ENCODE measurements at places on chromosomes 11 and 22.

- DNase-seq: no peak
These were observed 382.5 kb upstream of the KIRREL3 start for GRCh38 chr11:127383026-127383425.

GRCh38 chr11:23856654-23857053 is 640.2 kb upstream of the LUZP2 start:
- DNase-seq: no peak

DNA sequence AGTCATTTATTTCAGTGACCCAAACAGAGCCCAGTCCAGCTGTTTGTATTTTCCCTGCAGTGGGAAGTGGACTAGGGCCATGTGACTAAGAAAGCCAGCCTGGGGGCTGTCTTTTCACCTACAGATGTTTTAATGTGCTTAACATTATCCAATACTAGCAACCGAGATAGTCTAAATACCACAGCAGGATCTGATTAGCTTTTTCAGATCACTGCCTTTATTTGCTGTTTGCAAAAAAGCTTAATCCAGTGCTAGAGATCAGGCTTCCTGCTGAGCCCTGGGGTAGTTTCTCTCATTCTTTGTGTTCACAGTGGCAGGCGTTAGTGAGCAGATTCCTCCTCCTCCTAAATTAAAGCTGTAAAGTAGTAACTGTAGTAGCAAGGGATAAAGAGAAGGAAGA is 35.0 kb downstream of the ZC3H12C start:
- no peak for DNase-seq

DNA sequence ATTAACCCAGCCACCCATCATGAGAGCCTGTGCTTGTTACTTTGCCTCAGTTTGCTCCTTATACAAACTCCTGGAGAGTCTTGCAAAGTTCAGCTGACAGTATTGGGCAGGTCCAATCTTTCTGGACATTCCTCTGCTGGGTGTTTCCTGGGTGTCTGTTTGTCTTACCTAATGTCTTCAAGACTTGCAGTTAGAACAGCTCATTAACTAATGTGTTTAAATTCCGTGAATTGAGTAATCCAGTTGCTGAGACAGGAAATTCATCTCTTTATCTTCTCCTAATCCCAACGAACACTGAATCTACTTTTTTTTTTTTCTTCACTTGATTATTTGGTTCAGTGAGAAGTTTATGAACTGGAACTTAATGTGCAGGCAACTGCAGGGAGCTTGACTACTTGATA is 20.6 kb downstream of the BCO2 start:
- no peak for DNase-seq

GRCh38 chr22:17130199-17130598 is 9.0 kb upstream of the TMEM121B start:
- no peak for DNase-seq

- no peak for DNase-seq
These were observed 167.0 kb downstream of the TENM4 start for GRCh38 chr11:79273781-79274180.

Measured in upper lobe of right lung (tissue), 1 donor.